PC-9 (cell line): ENCODE measurements at places on chromosomes 4 and X. TPM values are rescaled to one million over a fixed set of nuclear protein-coding genes. Genes with fewer than 3 reads are reported as not detected.

- H3K27me3 ChIP-seq, result no peaks in the 10 kb centered on the region
- no peak overlapping the region for H3K4me3 ChIP-seq
- no peaks in the 10 kb centered on the region for H3K4me1 ChIP-seq
- H3K36me3 ChIP-seq, result no peaks in the 10 kb centered on the region
- no peak overlapping the region for H3K27ac ChIP-seq
These were observed 24.2 kb upstream of the HELT start for GRCh38 chr4:184994010-184994622.

DNA sequence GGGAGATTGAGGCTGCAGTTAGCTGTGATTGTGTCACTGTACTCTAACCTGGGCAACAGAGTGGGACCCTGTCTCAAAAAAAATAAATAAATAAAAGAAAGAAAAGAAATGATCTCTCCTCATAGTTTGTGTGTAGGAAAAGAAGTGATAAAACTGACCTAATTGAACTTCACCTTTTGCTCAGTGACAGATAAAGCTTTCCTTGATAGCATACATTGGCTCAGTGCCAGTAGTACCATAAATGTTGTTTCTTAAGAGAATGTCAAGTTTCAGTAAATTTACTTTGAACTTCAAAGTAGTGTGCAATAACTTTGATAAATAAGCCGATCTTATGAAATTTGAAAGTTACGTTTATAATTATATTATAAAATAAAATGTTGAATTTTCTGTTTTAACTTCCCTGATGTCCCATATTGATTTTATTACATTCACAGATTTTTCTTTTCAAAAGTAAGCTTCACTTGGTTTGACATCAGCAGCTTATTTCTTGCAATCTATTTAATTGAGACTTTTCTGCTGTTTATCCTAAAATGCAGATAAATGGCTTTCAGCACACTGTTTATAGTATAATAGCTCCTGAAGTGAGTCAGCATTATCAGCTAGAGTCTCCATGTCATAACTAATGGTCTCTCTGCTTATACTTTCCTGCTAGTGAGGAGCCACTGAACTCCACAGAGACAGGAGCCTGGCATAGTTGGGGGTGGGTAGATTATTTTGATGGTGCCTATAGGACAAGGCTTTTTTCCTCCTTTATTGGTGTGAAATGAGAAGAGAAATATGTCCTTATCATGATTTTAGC, 330.1 kb downstream of the BMPR1B start:
- DNase-seq, result no peak
- H3K4me3 ChIP-seq, result no peak overlapping the region
- peaks cover 36% of the 10 kb centered on the region for H3K4me1 ChIP-seq
- H3K27me3 ChIP-seq, result no peaks in the 10 kb centered on the region
- no peaks in the 10 kb centered on the region for H3K36me3 ChIP-seq

PHOX2B gene
- total RNA-seq, result not detected in 2 replicates

RRAGB gene
- total RNA-seq, result 18.6 and 23.3 TPM in 2 replicates

RASSF6 gene
- 0.40 and 0.59 TPM in 2 replicates for total RNA-seq
